ENCODE measurements at places on chromosomes 2 and 18.

GRCh38 chr18:21997207-21998143 lies 171.9 kb upstream of the GATA6 start:
- DNase-seq: peak; percentile 64

- no peak for DNase-seq
Measured at GRCh38 chr2:188629753-188630527, 338.3 kb downstream of the GULP1 start.

- DNase-seq: peak; percentile 20
Measured at GRCh38 chr2:207734264-207734635, 22.8 kb downstream of the CCNYL1 start.

DNA sequence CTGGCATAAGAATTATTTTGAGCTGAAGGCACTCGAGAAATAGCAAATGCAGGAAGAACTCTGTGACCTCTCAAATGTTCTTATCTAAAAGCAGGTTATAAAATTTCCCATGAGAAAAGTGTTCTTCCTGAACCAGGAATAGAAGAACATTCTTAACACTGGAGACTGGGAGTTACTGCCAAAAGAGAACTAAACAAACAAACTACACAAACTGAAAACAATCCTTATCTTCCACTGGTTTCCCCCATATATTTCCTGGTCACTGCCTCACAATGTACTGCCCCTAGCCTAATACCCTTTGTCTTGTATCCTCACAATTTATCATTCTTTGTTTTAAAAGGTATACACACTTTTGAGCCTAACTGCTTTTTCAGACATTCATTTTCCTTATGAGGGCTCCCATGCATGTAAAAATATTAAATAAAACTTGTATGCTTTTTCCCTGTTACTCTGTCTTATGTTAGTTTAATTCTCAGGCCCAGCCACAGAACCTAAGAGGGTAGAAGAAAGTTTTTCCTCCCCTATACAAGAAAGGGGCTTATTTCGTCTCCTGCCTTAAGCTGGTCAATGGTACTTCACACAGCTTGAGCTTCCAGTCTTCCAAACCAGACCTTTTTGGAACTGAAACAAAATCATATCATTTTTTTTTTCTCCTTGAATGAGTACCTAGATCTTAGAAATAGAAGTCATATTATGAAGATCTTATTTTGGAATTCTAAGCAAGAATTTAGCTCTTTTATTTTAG lies 110.6 kb downstream of the MSTN start:
- no peak for DNase-seq

GRCh38 chr2:46072101-46072820 lies 224.9 kb upstream of the EPAS1 start:
- DNase-seq: no peak
